Esophagus muscularis mucosa (tissue), 4 donors: ENCODE measurements at places on chromosomes 7 and 10. TPM values are rescaled to one million over a fixed set of nuclear protein-coding genes. Genes with fewer than 3 reads are reported as not detected.

Gene MET
- 19.4 TPM for total RNA-seq

Gene SLC26A5
- not detected for total RNA-seq

Gene LOXL4
- 9.4 TPM for total RNA-seq

Gene PMS2
- total RNA-seq: 8.4 TPM

Gene EIF3A
- 147 TPM for total RNA-seq

GRCh38 chr10:110802090-110802489 is 69.6 kb upstream of the PDCD4 start:
- peak overlapping the region; percentile 65 for H3K27ac ChIP-seq
- no peaks in the 10 kb centered on the region for H3K36me3 ChIP-seq
- H3K4me3 ChIP-seq: no peak overlapping the region
- H3K4me1 ChIP-seq: peaks cover 25% of the 10 kb centered on the region
- DNase-seq: no peak

DNA sequence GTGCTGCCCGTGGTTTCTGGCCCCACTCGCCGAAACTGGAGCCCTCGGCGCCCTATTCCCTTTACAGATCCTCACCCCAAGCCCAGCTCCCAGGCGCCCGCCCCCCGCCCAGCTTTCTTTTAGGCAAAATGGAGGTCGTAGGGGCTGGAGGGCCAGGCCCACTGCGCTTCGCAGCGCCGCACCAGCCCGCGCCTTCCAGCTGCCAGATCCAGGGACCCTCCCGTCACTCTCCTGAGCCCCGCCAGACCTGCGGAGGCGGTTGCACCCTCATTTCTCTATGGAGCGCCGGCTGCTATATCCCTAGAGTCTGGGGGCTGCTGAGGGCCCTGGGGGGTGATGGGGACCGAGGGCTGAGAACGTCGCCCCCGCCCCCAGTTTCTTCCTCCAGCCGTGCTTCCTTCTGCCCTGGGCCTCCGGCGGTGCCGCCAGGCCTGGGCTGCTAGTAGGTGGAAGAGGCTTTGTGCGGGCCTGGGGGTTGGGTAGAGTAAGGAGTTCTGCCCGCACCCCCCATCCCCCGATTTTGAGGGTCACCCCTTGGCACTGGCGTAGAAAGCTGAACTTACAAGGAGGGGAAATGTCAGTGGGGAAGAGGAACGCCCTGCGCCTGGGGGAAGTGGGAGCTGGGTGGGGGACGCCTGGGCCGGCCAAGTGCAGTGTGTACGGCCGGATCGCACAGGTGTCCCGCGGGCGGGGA is 1.0 kb downstream of the GNB2 start:
- peaks cover 44% of the 10 kb centered on the region for H3K4me1 ChIP-seq
- peak overlapping the region; percentile 100 for H3K27ac ChIP-seq
- H3K36me3 ChIP-seq: peaks cover 32% of the 10 kb centered on the region
- H3K27me3 ChIP-seq: no peaks in the 10 kb centered on the region
- no peak for DNase-seq

DNA sequence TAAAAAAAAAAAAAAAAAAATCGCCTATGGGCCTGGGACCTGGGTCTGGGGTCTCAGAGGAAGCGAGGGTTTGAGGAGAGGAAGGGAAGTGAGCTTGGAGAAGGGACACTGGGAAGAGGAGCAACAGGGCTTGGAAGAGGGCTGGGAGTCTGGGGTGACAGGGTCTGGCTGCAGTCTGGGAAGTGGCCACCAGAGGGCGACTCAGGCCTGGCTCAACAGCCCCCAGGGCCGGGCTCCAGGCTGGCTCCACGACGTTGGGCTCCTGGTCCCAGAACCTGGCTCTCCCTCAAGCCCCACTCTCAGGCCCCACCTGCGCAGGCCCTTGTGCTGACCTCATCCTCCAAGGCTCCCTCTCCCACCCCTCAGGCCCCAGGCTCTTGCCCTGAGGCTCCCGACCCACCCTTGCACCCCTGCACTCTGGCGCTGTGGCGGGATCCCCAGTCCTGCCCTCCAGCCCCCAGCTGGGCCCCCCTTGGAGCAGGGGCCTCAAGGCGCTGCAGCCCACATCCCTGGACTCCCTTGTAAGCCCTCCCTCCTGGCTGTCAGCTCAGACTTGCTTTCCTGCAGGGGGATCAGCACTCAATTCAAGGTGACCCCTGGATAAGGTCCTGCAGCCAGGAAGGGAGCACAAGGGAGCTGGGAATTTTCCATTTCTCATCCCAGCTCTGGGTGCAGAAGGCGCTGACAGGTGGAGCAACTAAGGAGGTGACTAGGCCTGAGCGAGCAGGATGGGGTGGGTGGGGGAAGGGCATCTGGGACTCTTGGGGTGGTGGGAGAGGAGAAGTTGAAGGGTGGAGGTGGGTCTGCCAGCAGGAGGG is 5.4 kb upstream of the SPACDR start:
- H3K4me1 ChIP-seq: peaks cover 52% of the 10 kb centered on the region
- peak; percentile 96 for DNase-seq
- H3K36me3 ChIP-seq: peaks cover 39% of the 10 kb centered on the region
- peak overlapping the region; percentile 56 for H3K27ac ChIP-seq

- no peaks in the 10 kb centered on the region for H3K36me3 ChIP-seq
- H3K27me3 ChIP-seq: no peaks in the 10 kb centered on the region
- no peak overlapping the region for H3K4me3 ChIP-seq
These were observed 332.0 kb upstream of the FZD1 start for GRCh38 chr7:90931986-90932916.

DNA sequence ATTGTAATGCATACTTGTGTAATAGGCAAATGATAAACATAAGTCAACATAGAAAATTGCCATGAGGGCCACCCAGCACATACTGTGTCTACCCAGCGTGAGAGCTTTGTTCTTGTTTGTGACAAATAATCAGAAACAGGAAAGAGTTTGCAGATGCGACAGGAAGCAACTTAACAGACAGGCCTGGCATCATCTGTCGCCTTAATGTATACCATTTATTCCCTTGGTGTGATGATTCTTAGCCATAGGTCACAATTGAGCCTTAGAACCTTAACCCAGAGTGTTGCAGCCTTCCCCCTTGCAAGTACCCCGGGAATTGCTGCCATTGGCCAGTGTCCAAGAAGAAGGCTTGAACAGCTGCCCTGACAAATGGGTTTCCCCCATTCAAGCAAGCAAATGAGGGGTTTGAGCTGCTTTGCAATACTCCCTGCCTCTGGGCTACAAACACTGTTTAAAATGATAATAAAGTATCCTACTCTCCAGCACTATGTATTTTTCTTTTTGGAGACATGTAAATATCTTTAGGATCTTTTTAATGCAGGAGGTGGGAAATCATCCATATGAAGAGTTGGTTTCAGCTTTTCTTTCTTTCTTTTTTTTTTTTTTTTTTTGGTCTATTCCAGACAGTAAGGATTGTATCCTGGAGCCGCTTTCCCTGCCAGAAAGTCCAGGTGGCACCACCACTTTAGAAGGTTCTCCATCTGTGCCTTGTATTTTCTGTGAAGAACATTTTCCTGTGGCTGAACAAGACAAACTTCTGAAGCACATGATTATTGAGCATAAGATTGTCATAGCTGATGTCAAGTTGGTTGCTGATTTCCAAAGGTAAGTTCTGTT is 80.0 kb downstream of the ZNF277 start:
- H3K4me3 ChIP-seq: no peak overlapping the region
- no peaks in the 10 kb centered on the region for H3K27me3 ChIP-seq
- DNase-seq: no peak
- H3K36me3 ChIP-seq: no peaks in the 10 kb centered on the region
- H3K27ac ChIP-seq: no peak overlapping the region

DNA sequence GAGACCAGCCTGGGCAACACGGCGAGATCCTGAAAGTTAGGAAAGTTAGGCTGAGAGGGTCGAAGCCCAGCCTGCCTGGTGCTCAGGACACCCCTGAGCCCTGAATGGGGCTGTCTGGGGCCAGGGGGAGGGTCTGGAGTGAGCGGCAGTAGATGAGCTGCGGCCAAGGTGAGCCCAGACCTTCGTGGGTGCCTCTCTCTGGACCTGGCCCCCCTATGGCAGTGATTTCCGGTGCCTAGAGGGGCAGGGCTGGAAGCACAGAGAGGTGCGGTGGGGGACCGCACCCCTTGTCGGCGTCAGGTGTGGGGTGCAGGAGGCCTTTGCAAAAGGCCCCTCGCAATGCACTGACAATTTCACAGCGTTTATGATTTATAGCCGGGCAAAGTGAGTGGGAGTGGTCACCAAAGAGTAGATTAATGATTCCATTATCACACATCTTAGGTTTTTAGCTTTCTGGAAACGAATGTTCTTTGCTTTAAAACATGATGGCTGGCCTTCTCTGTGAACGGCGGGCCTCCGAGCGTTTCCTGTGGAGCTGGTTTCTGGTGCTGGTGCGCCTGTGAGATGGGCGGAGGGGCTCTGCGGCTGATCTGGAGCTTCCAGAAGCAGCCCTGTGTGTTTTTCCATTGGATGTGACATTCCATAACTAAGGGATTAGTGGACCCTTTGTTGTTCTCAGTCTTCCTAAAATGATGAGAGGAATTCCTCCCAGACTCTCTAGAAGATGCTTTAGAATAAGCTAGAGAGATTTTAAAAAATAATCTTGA is 171.0 kb upstream of the ZNF32 start:
- no peak overlapping the region for H3K4me3 ChIP-seq
- H3K27ac ChIP-seq: no peak overlapping the region
- peaks cover 26% of the 10 kb centered on the region for H3K4me1 ChIP-seq
- H3K27me3 ChIP-seq: no peaks in the 10 kb centered on the region
- H3K36me3 ChIP-seq: no peaks in the 10 kb centered on the region

- H3K27ac ChIP-seq: no peak overlapping the region
- no peak for DNase-seq
- H3K36me3 ChIP-seq: no peaks in the 10 kb centered on the region
- peaks cover 33% of the 10 kb centered on the region for H3K4me1 ChIP-seq
- H3K27me3 ChIP-seq: no peaks in the 10 kb centered on the region
- H3K4me3 ChIP-seq: no peak overlapping the region
These were observed 47.9 kb upstream of the NPFFR1 start for GRCh38 chr10:70331486-70332268.

DNA sequence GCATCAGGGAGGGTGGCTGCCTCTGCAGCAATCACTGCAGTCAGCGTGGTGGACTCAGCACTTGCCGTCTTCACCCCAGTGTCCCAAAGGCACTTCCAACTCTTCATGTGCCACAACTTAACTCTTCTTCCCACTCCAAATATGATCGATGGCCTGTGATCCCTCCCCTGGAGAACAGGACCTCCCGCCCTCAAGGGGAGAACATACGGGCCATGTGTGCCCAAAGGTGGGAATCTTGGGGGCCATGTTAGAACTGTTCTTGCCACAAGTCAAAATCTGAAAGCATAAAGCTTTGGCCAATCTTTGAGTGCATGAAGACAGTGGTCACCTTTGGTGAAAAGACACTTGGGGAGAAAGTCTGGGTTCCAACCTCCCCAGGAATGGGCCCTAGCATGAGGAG is 368.5 kb upstream of the MGMT start:
- H3K27ac ChIP-seq: no peak overlapping the region
- H3K36me3 ChIP-seq: no peaks in the 10 kb centered on the region
- H3K27me3 ChIP-seq: no peaks in the 10 kb centered on the region
- no peak overlapping the region for H3K4me3 ChIP-seq

- DNase-seq: no peak
- no peak overlapping the region for H3K27ac ChIP-seq
- no peaks in the 10 kb centered on the region for H3K27me3 ChIP-seq
- no peak overlapping the region for H3K4me3 ChIP-seq
These were observed 13.9 kb downstream of the KLHDC10 start for GRCh38 chr7:130084037-130084875.

GRCh38 chr10:132185601-132186487 is 904 bp upstream of the DPYSL4 start:
- H3K4me3 ChIP-seq: peak overlapping the region; percentile 42
- DNase-seq: no peak
- peaks cover 28% of the 10 kb centered on the region for H3K4me1 ChIP-seq
- no peaks in the 10 kb centered on the region for H3K36me3 ChIP-seq
- H3K27ac ChIP-seq: no peak overlapping the region
- peaks cover 31% of the 10 kb centered on the region for H3K27me3 ChIP-seq

GRCh38 chr7:76372984-76373833 is 14.4 kb upstream of the YWHAG start:
- H3K4me3 ChIP-seq: no peak overlapping the region
- DNase-seq: no peak
- H3K36me3 ChIP-seq: no peaks in the 10 kb centered on the region
- H3K27me3 ChIP-seq: no peaks in the 10 kb centered on the region

GRCh38 chr7:27850531-27850930 is 110.6 kb downstream of the TAX1BP1 start:
- H3K4me1 ChIP-seq: no peaks in the 10 kb centered on the region
- no peak overlapping the region for H3K27ac ChIP-seq
- no peaks in the 10 kb centered on the region for H3K27me3 ChIP-seq
- H3K36me3 ChIP-seq: no peaks in the 10 kb centered on the region
- no peak overlapping the region for H3K4me3 ChIP-seq
- no peak for DNase-seq

DNA sequence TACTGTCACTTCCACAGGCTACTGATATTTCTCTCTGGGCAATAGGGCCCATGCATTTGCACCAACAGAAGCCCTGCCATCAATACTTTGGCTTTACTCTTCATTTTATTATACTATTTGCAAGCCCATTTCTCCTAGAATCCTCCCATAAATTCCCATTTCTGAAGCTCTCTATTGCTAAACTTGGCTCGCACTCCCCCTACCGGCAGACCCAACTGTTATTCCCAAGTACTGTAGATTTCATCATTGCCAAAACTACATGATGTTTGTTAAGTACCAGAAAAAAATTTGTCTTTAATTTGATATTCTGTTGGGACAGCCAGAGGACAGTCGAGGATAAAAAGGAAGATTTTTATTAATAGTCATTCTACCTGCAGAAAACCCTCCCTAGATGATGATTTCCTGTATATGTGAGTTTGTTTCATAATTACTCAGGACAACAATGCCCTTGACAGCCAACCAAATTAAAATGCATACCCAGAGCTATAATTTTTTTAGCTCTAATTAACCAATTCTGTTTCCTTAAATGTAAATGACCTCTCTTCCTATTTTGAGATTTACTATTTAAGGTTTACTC is 298.6 kb downstream of the REEP3 start:
- no peak for DNase-seq
- no peaks in the 10 kb centered on the region for H3K36me3 ChIP-seq
- no peak overlapping the region for H3K4me3 ChIP-seq
- no peaks in the 10 kb centered on the region for H3K27me3 ChIP-seq
- no peaks in the 10 kb centered on the region for H3K4me1 ChIP-seq

GRCh38 chr10:73597346-73597745 is 6.2 kb upstream of the USP54 start:
- H3K4me3 ChIP-seq: no peak overlapping the region
- no peaks in the 10 kb centered on the region for H3K36me3 ChIP-seq
- no peaks in the 10 kb centered on the region for H3K27me3 ChIP-seq
- H3K27ac ChIP-seq: no peak overlapping the region

- no peaks in the 10 kb centered on the region for H3K4me1 ChIP-seq
- no peaks in the 10 kb centered on the region for H3K27me3 ChIP-seq
- H3K36me3 ChIP-seq: no peaks in the 10 kb centered on the region
- H3K27ac ChIP-seq: no peak overlapping the region
- peak overlapping the region; percentile 9 for H3K4me3 ChIP-seq
These were observed 139.0 kb downstream of the MGMT start for GRCh38 chr10:129605986-129606518.

GRCh38 chr10:65500716-65501115 is 1425.1 kb upstream of the LRRTM3 start:
- no peak for DNase-seq
- H3K4me3 ChIP-seq: no peak overlapping the region
- H3K36me3 ChIP-seq: no peaks in the 10 kb centered on the region

GRCh38 chr7:150565239-150565638 is 2.0 kb upstream of the GIMAP4 start:
- DNase-seq: no peak
- no peaks in the 10 kb centered on the region for H3K36me3 ChIP-seq
- no peaks in the 10 kb centered on the region for H3K4me1 ChIP-seq
- H3K4me3 ChIP-seq: no peak overlapping the region
- H3K27ac ChIP-seq: no peak overlapping the region
